ENCODE measurements at places on chromosomes 3 and 15. TPM values are rescaled to one million over a fixed set of nuclear protein-coding genes. Genes with fewer than 3 reads are reported as not detected.
A peak's percentile ranks its signal among the peaks of the same experiment; 100 is the strongest.

- no peak for DNase-seq
Observed at GRCh38 chr3:15175605-15176004, 30.4 kb upstream of the CAPN7 start.

DNA sequence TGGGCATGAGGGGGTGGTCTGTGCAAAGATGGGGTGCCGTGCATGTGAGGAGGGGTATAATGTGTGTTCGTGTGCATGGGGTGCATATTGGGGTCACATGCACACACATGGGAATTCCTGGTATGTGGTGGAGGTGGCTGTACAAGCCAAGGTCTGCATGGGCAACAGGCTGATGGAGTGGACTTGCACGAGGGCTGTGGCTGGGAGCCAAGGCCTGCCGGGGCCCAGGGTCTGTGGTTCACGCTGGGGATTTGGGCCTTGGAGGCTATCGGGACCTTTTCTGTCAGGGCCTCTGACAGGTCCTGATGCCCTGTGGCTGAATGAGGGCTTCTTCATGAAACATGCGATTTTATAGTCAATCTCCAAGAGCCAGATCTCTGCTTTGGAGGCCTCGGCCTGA is 9.8 kb upstream of the PLXND1 start:
- no peak for DNase-seq

GRCh38 chr15:68552773-68553172 is 26.0 kb upstream of the CORO2B start:
- DNase-seq: no peak

DNA sequence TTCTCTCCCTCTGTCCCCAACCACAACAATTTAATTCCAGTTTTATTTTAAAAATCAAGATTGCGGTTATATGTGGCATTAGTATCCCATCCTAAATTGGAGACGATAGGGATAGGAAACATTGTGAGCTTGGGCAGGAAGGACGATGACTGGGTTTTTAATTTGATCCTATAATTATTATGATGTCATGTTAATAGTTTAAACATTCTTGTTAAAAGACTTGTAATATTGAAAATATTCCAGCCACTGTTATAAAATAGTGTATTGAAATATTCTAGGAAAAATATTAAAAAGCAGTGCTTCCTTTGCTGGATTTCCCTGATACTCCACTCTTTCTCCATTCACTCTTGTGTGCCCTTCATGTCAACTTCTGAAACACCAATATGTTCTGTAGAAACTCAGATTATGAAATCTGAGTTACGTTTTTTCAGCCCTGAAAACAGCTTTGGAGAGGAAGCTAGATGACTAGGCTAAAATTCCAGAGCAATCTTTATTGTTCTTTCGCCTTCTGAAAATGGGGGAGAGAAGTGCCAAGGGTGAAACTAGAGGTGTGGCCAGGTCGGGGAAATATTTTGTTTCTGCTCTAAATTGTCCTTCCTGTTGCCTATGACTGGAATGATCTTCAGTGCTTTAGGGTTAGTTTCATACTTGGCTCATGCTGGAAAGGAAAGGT is 46.1 kb upstream of the MAP3K13 start:
- DNase-seq: no peak

GRCh38 chr15:94040541-94041248 is 190.7 kb upstream of the MCTP2 start:
- DNase-seq: no peak

DNA sequence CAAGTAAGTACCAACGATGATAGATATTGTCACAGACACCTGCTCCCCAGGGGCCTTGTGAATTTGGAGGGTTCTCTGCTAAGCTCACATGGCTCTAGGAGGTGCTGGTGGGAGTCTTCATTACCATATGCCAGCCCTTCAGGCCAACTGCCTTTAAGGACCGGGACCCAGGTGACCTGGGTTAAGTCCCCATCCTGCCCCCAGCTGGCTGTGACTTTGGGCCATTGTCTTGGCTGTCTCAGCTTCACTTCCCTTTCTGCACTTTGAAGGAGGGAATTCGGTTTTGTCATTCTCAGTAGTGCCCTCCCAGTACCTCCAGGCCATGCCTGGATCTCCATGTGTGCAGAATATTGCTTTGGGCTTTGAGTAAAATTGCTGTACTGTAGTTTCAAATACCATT is 72.8 kb upstream of the ACAD9 start:
- DNase-seq: no peak

- DNase-seq: no peak
Observed at GRCh38 chr15:68646156-68646555, 67.4 kb downstream of the CORO2B start.

DNA sequence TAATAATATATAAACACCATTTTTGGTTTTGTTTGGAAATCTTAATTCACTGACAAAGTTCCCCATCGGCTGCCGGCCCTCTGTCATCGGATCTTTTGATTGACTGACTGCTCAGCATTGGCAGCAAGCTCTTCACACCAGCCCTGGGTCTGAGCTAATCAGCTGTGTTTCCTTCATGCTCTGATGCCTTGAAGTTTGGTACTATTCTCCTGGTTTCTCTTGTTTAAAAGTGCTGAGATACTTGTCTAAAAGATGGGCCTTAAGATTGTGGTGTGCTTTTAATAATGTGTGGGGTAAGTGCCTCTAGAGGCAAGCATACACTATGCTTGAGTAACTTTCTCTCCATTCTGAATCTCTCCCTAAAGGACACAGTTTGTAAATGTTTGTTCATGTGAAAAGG is 415.5 kb upstream of the TPRG1 start:
- no peak for DNase-seq

GRCh38 chr15:90184119-90184785 is 16.9 kb upstream of the SEMA4B start:
- peak; percentile 68 for DNase-seq

- no peak for DNase-seq
Observed at GRCh38 chr3:123015596-123015995, 12.0 kb downstream of the SEMA5B start.

DNA sequence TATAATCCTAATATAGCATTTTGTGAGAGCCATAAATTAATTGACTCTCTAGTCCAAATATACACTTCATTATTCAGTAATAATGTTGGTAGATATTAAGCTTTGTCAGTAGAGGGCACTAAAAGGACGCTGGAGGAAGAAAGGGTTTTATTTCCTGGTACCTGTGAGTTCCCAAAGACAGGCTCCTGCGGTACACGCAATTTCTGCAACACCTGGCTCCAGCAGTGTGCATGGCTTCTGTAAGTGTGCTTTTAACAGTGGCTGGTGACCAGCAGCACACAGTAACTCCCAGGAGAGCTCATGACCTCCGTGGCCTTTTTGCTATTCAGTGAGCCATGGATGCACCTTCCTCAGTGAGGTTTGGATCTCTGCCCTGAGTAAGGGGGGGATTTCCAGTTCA is 338.3 kb upstream of the ZNF385D start:
- no peak for DNase-seq

DNA sequence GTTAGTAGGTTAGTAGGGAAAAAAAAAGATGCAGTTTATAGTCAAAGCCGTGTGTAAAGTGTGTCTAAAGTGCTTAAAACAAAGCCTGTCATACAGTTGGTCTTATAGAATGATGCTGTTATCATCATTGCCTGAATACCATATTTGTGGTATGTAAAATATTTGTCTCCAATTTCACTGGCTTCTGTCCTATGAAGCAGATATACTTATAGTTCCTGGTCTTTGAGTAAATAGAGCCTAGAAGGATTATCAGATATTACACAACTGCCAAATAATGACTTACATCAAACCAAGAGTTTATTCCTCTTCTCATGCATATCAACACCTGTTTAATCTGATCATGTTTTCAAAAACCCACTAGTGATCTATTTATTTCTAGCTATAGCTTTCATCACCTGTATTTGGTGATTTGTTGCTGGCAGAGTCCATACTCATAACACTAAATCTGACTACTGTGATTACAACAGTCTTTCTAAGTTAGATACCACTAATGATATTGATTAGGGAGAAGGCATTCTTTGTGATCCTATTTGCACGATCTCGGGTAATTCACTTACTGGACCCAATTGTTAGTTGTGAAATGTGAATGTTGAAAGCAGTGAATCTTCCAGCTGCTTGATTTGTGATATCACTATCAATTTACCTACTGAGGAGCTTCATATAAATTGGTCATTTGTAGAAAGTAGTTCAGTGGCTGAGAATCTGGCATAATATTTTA is 413.7 kb downstream of the LPP start:
- DNase-seq: no peak

DNA sequence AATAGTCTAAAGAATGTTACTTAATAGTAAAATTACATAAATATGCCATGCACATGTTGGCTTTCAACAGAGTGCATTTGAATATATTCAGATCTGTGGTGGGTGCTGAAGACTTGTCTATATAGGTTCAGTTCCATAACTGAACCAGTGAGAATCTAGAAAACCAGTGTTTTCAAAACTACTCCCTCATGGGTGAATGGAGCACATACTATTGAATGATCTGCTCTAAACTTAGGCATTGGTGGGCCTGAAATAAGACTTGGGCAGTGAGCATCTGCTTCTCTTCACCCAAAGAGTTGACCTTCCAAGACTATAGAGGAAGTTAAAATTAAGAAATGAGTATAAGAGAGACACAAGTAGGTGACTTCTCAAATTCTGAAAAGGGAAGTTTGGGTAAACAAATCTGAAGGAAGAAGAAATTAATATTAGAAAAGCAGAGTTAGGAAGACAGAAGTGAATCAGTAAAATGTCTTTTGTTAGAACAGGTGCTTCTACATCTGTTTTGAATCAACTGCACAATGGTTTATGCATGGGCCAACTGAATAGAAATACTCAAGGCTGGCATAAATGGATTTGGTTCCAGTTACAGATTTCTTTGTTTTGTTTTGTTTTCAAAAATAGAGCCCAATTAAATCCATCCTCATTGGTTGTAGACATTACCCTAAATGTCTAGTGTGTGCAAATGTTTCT is 19.3 kb downstream of the ALCAM start:
- no peak for DNase-seq

- DNase-seq: no peak
Observed at GRCh38 chr3:135987661-135988060, 22.1 kb downstream of the PPP2R3A start.

DNA sequence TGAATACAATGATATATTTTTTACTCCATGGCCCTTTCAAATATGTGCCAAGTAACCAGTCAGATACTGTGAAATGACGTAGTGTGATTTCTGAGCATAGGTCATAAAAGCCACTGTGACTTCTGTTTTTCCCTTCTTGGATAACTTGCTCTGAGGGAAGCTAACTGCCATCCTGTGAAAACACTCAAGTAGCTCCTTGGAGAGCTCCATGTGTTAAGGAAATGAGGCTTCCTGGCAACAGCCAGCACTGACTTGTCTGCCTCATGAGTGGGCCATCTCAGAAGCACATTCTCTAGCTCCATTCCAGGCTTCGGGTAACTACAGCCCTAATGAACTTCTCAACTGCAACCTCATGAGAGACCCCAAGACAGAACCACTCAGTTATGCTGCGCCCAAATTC is 9.5 kb upstream of the CCDC80 start:
- DNase-seq: no peak

- no peak for DNase-seq
Observed at GRCh38 chr3:57052662-57053061, 7.8 kb upstream of the SPATA12 start.

Gene HGD
- not detected for total RNA-seq

Gene CPN2
- total RNA-seq: not detected

Gene TTLL3
- total RNA-seq: 91.9 TPM

Gene CCR3
- not detected for total RNA-seq

Gene CACNA2D2
- 4.2 TPM for total RNA-seq

Gene NCK1
- 31.5 TPM for total RNA-seq

Gene TMEM158
- 0.41 TPM for total RNA-seq

Gene GATA2
- total RNA-seq: 5.2 TPM
